ENCODE measurements at places on chromosomes 6 and 20.

- DNase-seq, result peak; percentile 79
These were observed 95.5 kb upstream of the AGPAT4 start for GRCh38 chr6:161369339-161369738.

- no peak for DNase-seq
These were observed 223.4 kb downstream of the FOXC1 start for GRCh38 chr6:1832844-1833787.

DNA sequence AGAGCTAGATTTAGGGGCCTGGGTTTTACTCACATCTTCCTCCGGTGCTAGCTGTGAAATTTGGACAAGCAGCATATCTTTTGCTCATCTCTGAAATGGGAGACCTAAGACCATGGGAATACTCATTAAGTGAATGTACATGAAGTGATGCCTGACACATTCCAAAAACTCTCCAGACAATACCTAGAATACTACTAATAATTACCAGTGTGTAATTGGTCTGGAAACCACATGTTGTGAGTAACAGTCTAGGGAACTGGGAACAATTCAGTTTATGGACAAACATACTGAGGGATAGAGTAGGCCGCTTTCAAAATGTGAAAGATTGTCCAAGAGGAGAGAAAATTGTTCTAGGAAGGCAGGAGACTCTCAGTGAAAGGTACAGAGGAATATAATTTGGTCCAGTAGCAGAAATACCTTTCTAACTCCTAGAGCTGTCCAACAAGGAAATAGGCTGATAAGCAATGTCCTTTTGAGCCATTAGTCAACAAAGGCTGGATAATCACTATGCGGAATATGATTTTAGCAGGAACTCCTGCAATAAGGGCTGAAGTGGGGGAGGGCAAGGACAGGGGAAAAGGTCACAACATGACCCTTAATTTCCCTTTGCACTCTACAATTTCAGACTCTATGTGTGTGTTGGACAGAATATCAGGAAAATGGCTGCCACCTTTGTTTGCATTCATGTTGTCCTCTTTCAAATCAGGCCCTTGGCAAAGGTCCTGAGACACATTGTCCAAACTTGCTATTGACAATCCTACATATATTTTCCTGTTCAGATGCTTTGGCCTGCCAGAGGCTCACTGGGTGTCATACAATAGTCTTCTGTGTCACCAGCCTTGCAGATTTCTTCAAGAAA lies 315.4 kb downstream of the PLCB1 start:
- DNase-seq, result no peak

GRCh38 chr6:13331516-13332348 lies 3.4 kb upstream of the TBC1D7 start:
- DNase-seq, result no peak

DNA sequence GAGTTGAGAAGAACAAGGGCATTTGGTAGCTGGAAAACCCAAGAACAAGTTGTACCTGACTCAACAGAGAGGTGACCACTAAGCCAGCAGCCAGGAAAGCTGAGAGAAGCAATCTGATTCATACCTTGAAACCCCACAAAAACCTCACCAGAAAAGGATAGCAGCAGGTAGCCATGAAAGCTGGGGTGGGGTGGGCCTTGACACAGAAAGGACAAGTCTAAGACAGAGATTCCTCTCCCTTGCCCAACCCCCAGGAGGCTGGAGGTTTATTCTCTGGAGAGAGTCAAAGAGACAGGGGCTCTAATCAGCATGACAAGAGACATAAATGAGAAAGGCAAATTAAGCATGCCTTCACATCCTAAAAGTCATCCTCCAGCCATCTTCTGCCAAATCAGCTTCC lies 151.7 kb upstream of the DST start:
- DNase-seq, result no peak

- DNase-seq, result no peak
These were observed 18.0 kb upstream of the DSE start for GRCh38 chr6:116352515-116353471.
